ENCODE measurements at places on chromosomes 13 and 19.

DNA sequence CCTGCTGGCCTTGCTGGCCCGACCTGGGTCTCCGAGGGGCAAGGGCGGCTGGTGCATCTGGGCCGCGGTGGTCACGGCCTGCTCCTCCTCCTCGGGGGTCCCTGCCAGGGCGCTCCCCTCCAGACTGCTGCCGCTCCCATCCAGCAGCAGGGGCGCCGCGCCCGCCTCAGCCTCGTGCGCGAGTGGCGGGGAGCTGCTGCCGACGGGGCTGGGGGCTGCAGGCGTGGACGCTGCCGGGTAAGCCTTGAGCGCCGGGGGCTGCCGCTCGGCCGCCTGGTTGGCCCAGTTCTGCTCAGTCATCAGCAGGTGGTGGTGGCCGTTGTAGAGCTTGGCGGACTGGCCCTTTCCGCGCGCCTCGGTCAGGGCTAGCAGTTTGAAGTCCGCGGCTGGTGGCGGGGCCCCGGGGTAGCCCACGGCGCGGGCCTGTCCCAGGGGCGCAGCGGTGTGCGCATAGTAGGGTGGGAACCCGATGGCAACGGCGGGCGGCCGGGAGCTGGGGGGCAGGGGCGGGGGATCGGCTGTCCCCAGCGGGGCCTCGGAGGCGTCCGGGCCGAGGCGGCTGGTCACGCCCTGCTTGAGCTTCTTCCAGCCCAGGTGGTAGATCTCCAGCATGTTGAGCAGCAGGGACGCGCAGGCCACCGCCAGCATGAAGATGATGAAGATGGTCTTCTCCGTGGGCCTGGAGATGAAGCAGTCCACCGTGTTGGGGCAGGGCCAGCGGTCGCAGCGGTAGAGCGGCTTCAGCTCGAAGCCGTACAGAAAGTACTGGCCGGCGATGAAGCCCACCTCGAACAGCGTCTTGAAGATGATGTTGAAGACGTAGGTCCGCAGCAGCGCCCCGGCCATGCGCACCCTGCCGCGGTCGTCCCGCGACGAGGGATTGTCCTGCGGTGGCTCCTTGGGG, 18.6 kb downstream of the GJA3 start:
- DNase-seq: no peak

DNA sequence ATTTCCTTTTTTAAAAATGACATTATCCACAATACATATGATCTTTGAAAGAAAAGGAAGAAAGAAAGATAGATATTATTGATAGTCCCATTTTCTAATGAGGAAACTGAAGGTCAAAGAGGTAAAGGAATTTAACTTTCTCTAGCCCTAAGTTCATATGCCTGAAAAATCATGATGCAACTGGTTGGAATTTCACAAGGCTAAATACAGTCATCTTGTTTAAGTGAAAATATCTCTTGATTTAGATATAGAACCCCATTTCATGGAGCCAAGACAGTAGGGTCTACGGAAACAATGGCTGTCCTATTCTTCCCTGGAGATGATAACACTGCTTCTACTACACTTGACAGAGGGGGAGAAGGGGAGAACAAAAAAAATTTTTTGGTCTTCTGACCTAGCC, 366.2 kb downstream of the DNAJC15 start:
- no peak for DNase-seq

DNA sequence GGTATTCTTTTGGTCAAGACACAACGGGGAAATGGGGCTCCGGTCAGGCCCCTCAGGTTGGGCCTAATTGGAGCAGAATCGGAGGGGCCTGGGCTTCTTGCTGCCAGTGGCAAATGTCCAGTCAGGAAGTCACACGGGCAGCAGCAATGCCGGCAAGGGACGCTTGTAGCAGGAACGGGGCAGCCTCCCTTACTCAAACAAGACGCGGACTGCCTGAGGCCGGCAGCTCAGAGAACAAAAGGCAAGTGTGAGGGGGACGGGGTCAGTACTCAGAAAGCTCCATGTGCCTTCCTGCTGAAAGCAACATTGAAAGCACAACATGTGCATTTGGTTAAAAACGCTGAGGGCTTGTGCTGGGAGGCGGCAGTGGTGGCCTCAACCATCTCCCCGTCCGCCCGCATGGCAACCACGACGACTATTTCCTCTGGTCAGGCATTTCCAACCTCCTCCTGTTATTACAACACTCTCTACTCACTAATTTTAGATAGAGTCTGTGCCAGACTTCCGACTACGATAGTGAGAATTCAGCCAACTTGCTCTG, 20.5 kb upstream of the RASA3 start:
- DNase-seq: no peak

DNA sequence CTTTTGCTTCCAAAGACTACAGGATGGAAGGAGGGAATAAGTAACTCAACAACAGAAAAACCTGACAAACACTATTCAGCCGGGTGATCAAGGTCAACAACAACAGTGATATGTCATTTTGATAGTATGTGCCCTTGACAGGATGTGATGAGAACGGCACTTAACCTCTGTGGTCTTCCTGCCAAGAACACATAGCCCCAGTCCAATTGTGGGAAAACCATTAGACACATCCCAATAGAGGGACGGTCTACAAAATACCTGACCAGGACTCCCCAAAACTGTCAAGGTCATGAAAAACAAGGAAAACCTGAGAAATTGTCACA, 43.1 kb upstream of the AMER2 start:
- DNase-seq: no peak

- no peak for DNase-seq
Observed at GRCh38 chr19:36081894-36082293, 27.2 kb downstream of the WDR62 start.

DNA sequence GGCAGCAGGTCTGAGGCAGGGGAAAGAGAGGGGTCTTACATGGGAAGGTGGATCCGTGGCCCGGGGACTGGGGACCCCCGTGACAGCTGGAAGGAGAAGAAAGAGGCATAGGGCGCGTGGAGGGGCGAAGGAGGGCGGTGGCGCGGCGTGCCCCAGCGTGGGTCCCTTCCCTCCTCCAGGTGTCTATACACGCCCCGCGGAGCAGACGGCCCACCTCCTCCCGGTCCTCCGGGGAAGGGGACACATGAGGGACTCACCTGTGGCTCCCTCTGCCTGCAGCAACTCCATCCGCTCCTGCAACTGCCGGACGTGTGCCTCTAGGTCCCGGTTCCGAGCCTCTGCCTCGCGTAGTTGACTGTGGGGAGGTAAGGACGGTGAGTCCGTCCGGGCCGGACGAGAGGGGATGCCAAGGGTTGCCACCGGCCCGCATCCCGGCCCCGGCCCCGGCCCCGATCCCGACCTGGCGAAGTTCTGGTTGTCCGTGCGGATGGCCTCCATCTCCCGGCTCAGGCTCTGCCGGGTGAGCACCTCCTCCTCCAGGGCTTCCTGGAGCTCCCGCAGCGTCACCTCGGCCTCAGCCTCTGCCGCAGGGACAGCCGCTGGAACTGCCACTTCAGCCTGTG, 2.4 kb upstream of the SIX5 start:
- DNase-seq: no peak

DNA sequence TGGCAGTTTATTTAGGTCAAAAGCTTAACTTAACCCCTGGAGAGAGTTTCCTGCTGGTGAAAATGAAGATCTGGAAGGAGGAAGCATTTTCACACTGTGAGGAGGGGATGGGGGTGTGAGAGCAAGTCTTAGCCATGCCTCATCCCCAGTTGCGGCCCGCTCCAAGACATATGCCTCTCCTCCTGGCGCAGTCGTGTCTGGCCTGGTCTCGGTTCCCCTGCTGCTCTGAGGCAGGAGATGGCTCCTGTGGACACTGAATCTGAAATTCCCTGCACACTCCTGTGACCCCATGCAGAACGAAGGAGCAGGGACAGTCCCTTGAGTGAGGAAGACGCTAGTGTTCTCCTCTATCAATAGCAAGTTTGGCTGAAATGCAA, 360 bp upstream of the ZNF69 start:
- DNase-seq: no peak

DNA sequence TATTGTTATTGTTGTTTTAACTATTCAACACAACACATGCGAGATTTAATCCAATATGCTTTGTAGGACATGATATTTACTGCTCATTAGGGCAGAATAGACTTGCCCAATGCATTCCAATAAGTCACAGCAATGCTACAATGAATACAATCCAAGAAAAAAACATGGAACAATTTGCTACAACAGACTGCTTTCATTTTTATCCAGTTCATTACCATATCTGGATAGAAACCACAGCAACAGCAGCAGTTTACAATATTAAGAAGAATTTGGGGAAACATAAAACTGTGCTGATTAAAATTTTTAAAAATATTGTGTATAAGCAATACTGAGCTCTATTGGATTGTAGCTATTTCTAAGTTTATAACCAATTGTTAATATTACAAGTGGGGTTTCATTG, 833.0 kb downstream of the DIAPH3 start:
- DNase-seq: no peak

- DNase-seq: no peak
Observed at GRCh38 chr13:50758796-50759195, 84.7 kb downstream of the DLEU7 start.

- DNase-seq: no peak
Observed at GRCh38 chr19:16702123-16702522, 17.5 kb upstream of the NWD1 start.

- DNase-seq: no peak
Observed at GRCh38 chr13:33642374-33643065, 175.4 kb upstream of the RFC3 start.

DNA sequence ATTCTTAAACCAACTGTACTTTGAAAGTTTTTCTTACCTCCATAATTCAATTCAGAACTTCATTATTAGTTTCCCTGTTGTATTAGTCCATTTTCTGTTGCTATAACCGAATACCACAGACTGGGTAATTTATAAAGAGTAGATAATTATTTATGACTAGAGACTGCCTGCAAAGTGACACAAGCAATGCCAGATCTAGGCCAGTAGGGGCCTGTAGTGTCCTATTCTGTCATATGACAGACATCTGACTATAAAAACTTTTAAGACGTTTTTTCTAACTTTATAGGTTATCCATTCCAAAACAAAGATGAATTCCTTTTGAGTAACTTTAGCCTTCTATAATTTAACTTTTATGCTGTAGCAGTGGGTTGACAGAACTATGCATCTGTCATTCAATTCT, 2783.8 kb downstream of the PCDH9 start:
- no peak for DNase-seq

DNA sequence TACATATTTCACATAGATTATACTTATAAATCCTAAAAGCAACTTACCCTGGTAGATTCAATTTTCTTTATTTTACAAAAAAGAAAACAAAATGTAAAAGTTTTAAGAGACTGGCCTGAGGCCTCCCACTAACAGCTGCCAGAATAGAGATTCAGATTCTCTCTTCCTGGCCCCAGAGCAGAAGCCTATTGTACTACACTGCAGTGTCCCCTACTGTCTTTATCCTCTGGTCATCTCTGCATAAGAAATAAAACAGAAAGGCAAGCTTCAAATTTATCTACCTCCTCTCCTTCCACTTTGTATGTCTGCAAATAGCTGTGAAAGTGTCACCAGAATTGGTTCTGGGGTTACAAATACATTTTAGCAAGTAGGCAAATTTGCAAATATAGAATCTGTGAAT, 1004.1 kb upstream of the PCDH9 start:
- DNase-seq: no peak

- no peak for DNase-seq
Observed at GRCh38 chr13:106314417-106314816, 221.0 kb downstream of the EFNB2 start.

GRCh38 chr19:55554741-55555152, 9.4 kb upstream of the SBK3 start:
- DNase-seq: no peak

- DNase-seq: no peak
Observed at GRCh38 chr19:8000298-8001038, 5.0 kb downstream of the ELAVL1 start.

GRCh38 chr13:88701551-88701950, 1030.4 kb downstream of the SLITRK5 start:
- DNase-seq: no peak

DNA sequence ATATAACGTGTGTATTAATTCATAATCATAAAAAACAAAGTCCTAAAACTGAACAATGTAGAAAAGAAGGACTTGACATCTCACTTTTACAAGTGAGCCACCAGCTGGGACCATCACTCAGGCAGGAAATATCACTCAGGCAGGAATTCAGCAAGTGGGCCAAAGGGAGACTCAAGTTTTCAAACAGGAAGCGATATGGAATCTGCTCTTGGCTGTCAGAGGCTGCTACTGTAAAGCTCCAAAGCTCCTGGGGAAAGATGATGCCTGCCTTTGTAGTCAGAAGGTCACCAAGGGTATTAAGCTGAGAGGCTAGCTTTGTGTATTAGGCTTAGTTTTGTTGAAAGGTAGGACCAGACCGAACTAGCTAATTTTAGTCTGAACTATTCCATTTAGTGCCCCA, 5.5 kb upstream of the AKAP11 start:
- no peak for DNase-seq

DNA sequence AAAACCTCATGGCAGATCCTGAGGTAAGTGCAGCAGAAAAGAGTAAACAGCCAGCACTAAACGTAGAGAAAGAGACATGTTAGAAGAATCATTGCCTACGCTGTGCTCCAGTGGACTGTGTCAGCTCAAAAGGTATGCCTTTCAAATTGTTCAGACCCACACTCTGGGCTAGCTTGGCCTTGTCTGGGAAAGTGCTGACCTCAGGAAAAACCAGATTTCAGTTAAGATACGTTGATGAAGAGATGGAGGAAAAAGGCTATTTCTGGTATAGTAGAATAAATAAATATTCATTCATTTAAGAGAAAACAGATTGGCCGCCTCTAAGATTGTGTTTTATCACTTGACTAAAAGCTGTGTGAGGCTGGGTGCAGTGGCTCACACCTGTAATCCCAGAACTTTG, 9.6 kb upstream of the SUCLA2 start:
- DNase-seq: no peak

DNA sequence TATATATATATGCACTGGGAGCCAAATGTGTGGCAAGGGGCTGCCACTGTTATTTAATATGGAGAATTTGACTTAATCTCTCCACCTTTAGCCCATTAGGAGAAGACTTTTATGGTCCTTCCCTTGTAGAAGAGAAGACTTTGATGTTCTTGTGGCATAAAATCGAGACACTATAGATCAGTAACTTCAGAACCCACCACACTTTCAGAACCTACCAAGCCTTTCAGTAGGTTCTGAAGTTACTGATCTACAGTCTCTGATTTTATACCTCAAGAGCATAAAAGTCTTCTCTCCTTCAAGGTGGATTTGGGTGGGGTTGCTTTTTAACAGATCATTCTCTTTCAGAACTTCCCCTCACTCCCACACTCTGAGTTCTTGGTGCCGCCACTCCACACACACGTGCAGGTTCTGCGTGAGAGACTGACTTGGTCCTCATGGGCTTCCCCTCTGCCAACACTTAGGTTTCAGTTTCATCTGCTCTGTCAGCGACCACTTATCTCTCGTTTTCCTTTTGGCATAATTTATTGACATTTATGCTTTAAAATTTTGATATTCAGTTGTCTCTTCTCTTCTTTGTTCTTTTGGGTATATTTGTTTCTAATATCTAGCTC, 213.4 kb upstream of the PCDH17 start:
- DNase-seq: no peak

DNA sequence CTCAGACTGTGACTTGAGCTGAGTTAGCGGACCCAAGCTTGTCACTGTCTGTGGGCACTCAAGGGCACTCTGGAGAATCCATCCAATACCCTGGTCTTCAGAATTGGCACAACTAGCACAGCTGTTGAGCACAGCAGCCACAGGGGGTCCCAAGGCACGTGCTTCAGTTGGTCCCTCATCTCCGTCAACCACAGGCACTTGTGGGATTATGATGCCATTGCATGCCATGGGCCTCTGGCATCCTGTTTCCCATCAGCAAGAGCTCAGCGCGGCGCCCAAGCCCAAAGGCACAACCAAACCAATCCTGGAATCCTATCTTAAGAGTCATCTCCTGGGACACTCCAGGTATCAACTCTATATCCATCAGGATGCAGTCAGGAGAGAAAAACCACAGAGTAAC, 3.7 kb upstream of the B3GNT8 start:
- DNase-seq: no peak

GRCh38 chr19:40982594-40983101, 8.4 kb upstream of the CYP2B6 start:
- DNase-seq: no peak
